ENCODE measurements at places on chromosomes 2 and 18. TPM values are rescaled to one million over a fixed set of nuclear protein-coding genes. Genes with fewer than 3 reads are reported as not detected.

- H3K27me3 ChIP-seq = no peaks in the 10 kb centered on the region
- peaks cover 61% of the 10 kb centered on the region for H3K4me1 ChIP-seq
- H3K27ac ChIP-seq = no peak overlapping the region
- no peaks in the 10 kb centered on the region for H3K36me3 ChIP-seq
- H3K4me3 ChIP-seq = no peak overlapping the region
- no peak for DNase-seq
These were observed 81.8 kb upstream of the LCLAT1 start for GRCh38 chr2:30365201-30365600.

GRCh38 chr2:127067620-127068350, 39.2 kb downstream of the BIN1 start:
- peaks cover 6% of the 10 kb centered on the region for H3K36me3 ChIP-seq
- H3K4me3 ChIP-seq = no peak overlapping the region
- no peaks in the 10 kb centered on the region for H3K27me3 ChIP-seq

- DNase-seq = no peak
- H3K27me3 ChIP-seq = no peaks in the 10 kb centered on the region
- H3K36me3 ChIP-seq = no peaks in the 10 kb centered on the region
- H3K4me1 ChIP-seq = peaks cover 30% of the 10 kb centered on the region
These were observed 247.4 kb downstream of the XIRP2 start for GRCh38 chr2:167135706-167136105.

Gene ANTXR1
- 207 TPM for total RNA-seq

Gene KCNG3
- 0.05 TPM for total RNA-seq

Gene CDKL4
- 1.1 TPM for total RNA-seq

All from chondrocyte (in vitro differentiated cells).